Stimulated activated CD8-positive, alpha-beta memory T cell treated with anti-CD3 and anti-CD28 coated beads, Interleukin-7, amount 100 ng/mL, for 1 hour (primary cell): ENCODE measurements at places on chromosomes 2 and 18.

DNA sequence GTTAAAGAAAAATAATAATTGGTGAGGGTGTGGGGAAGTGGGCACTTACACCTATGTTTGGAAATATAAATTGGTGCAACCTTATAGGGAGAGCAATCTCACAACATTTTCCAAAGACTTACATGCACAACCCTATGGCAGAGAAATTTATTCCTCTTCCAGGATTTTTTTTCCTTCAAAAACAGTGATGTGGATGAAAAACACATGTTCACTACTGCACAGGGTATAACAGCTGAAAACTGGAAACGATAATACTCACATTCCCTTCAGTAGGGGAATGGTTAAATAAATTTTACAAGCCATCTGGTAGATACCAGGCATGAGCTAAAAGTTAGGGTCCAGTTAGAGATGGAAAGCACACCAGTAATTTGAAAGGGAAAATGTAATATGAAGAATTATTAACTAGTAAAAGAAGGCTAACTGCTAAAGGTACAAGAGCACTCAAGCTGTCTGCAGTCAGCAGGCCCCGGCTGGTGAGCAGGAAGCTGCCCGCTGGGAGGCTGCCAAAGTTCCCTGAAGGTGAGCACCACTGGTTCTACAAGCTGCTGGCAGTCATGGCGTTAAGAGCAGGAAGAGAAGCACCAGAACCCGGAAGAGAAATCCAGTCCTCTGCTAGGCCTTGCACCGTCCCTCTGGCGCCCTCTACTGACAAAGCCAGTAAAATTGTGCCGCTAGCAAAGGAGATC lies 28.4 kb upstream of the CASP8 start:
- peak; percentile 73 for DNase-seq

DNA sequence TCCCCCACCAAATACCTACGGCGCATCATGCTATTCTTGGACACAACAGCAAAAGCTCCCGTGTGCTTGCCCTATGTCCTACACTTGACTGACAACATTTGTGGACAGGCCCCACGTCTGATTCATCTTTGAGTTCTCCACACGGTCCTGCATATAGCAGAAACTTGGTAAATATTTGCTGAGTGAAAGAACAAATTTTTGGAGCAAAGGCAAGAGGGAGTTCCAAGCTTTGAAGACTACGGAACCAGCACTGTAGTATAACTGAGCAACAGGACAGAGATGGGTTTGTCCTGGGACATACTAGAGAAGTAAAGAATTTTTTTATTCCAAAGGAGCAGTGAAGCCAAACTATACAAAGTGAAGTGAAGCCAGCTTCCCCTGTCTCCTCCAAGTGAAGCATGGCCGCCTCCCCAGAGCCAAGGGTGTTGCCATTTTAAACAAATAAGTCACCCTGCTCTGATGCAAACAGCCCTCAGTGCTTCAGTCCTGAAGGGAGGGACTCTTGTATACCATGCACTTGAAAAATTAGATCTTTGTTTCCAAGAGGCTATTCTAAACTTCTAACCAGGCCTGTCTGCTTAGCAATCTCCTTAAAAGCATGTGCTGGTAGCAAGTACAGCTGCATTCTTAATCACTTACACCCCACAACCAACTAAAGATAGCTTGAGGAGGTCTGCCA lies 35.9 kb downstream of the SPRED2 start:
- no peak for DNase-seq

DNA sequence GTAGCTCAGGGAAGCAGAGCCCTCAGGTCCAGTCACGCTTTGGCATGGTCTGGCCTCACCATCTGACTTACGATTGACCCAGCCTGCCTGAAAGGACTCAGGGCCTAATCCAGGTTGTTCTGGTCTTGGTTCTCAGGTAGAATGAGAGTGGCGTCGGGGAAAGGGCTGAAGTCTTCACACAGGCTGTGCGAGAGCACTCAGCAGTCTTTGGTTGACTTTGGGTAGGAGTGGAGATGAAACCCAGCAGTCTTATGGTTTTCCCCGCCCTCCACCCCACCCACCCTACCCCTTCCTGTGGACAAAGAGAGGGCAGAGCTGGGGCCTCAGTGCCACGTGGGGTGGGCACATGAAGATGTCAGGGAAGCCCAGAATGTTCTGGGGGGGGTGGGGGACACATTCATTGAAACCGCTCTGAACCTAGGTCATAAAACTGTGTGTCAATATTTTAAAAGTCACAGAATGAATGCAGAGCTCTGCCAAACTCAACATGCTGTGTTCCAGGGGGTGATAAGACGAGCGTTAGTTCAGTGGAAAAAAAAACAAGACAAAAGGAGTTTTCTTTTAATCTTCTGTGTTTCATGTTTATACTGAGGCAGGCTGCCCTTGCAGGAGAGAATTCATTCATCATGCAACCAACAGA lies 58.6 kb upstream of the ALPP start:
- no peak for DNase-seq

- DNase-seq = no peak
These were observed 349.7 kb upstream of the GALNT5 start for GRCh38 chr2:156907806-156908205.

DNA sequence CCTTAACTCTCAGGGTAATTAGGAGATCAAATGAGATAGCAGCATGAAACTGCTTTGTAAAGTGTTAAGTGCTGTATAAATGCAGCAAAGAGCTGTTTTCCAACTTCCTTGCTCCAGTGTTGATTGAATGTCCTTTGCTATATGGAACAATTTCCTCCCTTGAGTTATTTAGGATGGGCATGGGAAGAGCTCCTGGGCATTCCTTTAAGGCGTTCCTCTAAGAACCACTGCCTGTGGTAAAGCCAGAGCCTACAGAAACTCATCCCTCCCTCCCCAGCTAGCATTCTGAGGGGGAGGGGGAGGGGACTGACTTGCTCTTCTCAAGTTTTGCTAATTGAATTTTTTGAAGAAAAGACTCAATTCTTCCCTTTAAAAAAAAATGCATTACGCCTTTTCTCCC lies 1.4 kb downstream of the AKAIN1 start:
- no peak for DNase-seq

DNA sequence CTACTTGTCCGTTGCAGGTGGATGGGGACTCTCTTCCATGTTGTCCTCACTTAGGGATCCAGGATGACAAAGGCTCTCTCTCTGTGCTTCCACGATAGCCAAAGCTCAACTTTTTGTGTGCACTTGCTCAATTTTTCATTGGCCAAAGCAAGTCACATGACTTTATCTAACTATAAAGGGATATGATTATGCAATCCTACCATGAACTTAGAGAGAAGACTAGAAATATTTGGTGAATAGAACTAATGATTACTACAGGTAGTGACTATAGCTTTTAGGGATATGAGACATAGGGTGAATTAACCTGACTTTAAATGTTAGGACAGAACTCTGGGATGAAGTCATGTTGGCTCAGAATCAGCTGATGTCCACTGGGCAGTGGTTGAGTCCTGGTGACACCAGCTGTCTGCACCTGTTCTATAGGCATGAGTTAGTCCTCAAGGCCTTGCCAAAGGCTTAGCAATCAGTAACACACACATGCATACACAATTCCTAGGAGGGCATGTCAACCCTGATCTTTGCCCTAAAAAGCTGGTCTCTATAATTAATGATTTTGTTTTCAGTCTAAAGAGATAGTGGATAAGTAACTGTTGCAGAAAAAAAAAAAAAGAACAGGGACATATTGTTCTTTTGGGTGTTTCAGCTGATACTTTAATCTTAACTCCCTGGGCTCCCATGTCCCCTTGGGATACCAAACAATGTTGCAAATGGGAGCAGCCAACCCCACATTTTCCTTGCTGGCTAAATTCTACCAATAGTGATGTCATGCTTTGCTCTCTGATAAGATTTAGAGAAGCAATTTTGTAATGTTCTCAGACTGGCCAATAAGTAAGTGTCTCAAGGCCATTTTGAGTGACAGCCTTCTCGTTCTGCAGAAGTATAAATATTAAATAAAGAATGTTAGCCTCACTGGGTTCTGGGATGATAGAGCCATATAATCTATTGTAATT lies 12.5 kb upstream of the HK2 start:
- DNase-seq = no peak

GRCh38 chr2:230849633-230850357 lies 14.9 kb upstream of the ITM2C start:
- peak; percentile 64 for DNase-seq

GRCh38 chr2:184847331-184847730 lies 249.0 kb downstream of the ZNF804A start:
- no peak for DNase-seq

DNA sequence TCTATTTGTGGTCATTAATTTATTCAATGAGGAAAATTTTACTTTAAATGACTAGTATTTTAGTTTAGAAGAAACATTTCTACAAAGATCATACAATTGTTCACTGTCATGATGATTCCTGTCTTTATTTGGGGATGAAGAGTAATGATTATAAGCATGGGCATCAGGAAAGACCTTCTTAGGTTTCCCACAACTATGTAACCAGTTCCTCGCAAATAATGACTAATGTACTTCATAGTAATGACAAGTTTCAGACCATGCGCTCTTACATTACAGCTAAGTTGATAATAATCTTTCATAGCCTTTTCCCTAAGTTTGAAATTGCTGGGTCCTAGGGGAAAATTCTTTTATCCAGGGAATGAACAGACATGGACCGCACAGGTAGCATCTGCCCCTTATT lies 90.5 kb downstream of the MYO5B start:
- no peak for DNase-seq

DNA sequence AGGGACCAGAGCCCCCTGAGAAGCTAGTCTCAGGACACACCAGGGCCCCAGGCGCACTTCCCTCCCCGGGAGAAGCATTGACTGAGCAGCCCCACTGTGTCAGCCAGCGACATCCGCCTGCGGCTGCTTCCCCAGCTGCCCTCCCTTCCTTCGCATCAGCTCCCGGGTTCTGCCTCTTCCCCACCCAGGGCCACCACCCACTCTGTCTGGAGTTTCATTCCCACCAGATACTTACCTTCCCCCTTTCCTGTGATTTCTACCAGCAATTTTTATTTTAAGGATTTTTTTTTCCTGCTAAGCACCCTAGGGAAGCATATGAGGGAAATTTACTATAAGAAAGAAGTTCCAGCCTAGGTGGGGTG lies 99.2 kb downstream of the SMAD7 start:
- no peak for DNase-seq
